ENCODE measurements at places on chromosomes 12 and 14.

DNA sequence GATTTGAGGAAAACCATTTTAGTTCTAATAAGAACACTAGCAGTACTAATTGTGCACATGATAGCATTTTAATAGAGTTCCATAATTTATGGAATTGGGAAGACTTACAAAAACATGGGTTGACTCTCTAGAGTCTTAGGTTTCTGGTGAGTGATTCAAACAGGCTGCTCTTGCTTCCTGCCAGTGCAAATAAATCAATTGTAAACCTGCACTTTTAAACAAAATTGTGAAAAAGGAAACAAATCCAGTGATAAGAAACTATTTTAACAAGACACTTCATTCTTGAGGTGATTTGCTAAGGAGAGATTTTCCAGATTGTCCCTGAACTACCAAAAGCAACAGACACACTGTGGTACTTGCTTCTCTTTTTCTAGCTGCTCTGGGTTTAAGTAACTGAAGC is 112.2 kb downstream of the CACNA1C start:
- no peak for DNase-seq

DNA sequence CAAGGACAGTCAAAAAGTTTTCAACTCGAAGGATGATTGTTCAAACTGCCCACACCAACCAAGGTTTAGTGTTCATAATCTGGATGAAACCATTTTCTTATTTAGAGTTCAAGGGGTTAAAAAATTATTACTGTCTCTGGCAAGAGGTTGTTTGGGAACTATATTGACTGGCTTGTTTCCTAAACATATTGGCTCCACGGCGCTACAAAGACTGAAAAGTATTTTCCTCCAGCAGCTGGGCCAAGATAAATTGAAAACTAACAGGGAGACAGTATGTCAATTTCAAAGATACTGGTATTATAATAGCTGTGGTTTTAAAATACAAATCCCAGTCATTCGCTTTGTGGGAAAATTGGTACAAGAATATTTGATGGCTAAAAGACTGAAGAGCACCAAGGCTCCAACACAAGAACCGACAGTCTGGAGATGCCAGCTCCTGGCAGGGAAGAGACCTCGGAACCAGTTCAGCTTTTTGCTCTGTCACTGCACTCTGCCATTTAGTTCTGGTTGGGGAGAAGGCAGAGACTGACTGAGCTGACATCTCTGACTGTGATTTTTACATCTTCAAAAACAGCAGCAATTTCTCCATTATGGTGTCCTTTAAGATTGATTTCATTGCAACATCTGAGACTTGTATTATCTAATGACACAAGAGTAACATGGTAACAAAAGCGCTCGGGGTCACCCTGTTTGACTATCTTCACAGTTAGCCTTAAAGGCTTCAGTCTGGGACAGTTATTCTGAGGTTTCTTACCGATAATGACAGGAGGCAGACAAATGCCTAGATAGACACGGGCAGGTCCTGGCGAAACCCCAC is 62.0 kb downstream of the ST8SIA1 start:
- DNase-seq: no peak

- DNase-seq: no peak
Observed at GRCh38 chr14:79333198-79333546, 878.1 kb downstream of the DIO2 start.

DNA sequence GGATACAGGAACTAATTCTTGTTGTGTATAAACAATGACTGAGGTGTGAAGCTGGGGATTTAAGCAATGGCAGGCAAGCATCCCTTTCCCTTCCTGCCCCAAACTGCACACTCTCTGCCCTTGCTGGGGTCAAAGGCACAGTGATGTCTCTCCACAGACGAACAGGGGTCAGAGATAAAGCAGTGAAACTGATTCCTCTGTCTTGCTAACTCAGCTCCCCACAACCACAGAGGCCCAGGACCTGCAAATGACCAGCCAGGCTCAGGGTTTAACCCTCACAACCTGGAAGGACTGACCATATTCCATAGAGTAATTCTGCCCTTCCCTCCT is 67.2 kb downstream of the CCDC88C start:
- DNase-seq: no peak

GRCh38 chr12:72011374-72011773 is 72.7 kb downstream of the TPH2 start:
- no peak for DNase-seq

- no peak for DNase-seq
Observed at GRCh38 chr12:115070313-115070712, 386.3 kb upstream of the TBX3 start.

DNA sequence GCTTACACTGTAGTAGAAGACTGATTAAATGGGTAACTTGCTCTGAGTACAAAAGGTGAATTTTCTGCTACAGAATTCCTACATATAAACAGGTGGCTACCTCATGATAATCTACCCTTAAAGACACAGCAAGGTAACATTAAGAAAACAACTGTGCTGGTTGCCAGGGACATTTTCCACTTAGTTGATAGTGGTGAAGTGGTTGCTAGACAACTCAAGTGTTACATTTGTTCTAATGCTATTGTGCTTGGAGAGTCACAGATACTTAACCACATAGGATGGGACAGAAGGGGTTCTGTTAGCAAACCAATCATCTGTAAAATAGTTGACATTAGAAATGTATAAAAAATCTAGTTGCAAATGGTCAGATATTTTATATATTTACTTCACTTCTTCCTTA is 870.3 kb upstream of the SEL1L start:
- no peak for DNase-seq

- DNase-seq: no peak
Observed at GRCh38 chr12:73984552-73984951, 553.1 kb upstream of the ATXN7L3B start.

DNA sequence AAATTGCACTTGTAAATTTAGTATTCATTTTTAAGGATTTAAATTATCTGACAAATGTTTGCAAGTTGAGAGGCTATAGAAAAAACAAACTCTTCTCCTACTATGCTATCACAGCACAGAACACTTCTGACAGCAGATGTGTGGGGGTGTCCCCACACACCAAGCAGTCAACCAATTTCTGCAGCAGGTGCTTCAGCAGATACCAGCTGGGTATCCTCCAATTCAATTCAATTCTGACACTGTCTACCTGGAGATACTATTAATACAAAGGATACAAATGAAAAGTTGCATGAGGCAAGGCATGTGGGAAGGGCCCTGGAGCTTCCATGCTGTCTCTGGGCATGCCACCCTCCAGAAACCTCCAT is 35.1 kb downstream of the PCNX1 start:
- DNase-seq: no peak

GRCh38 chr12:96020314-96021003 is 14.9 kb downstream of the LTA4H start:
- no peak for DNase-seq

GRCh38 chr12:106429636-106430035 is 72.1 kb downstream of the POLR3B start:
- DNase-seq: no peak

GRCh38 chr12:88643685-88644084 is 63.4 kb upstream of the KITLG start:
- DNase-seq: no peak

GRCh38 chr12:6699989-6700645 is 498 bp downstream of the PIANP start:
- DNase-seq: no peak

- DNase-seq: no peak
Observed at GRCh38 chr12:43179486-43179885, 372.5 kb downstream of the ADAMTS20 start.

- no peak for DNase-seq
Observed at GRCh38 chr12:66024949-66025348, 105.6 kb downstream of the LLPH start.

- no peak for DNase-seq
Observed at GRCh38 chr12:124727264-124727800, 136.3 kb downstream of the SCARB1 start.

- no peak for DNase-seq
Observed at GRCh38 chr14:70558356-70558755, 23.6 kb upstream of the ADAM20 start.

DNA sequence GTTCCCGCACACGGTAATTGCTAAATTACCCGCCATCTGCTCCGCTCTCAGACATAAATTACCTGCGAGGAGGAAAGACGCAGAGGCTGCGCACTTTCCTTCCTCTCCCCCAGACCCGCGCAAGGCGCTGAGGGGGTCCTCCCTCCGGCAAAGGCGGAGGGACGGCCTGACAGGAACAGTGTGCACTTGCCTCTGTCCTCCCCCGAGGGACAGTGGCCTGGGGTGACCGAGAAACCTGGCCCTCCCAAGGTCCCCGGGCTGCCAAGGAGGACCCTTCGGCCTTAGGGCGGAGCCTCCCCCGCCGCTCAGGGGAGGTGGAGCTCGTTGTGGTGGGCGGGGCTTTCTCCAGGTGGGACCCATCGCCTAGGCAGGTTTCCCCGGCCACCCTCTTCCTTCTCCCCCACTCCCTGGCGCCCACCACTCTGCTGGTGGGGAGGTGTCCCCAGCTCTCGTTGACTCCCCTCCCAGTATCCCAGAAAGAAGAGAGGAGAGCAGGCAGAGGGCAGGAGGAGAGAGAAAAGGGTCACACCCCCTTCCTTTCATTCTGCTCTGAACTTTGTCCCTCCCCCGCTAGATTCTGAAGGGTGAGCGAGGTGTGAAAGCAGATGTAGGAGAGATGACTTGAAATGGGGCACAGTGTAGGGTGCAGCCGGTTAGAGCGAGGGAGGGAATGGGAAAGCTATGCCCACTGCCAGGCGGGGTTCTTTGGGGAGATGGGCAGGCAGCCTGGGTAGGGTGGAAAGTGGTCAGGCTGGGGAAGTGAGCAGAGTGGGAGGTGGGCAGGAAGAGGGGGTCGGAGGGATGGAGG is 11.4 kb upstream of the CALCOCO1 start:
- no peak for DNase-seq

DNA sequence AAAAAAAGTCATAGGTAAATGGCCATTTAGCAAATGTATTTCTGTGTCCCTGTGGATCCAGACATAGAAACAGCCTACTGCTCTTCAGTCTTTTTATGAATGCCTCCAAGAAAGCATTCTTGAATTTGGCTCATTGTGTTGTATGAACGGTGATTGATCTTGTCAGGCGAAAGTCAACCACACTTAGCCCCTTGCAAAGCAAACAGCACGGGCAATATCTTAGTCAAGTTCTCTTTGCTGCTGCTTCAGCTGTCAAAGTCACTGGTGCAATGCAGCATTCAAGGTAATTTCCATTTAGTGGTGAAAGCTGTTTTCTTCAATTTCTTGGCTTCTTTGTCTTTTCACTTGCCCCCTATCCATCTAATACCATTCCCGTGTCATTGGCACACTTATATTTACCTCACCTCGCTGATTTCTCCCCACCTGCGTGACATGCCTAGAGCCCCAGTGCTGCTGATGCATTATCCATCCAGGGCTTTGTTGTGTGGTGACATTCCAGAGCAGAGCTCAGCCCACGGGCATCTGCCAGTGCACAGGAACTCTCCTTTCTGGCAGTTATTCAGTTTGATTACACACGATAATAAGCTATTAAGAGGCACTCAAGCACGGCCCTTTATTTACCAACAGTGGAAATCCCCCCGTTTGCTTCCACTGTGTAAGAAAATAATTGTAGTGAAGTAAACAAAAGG is 362.3 kb upstream of the NOVA1 start:
- DNase-seq: no peak

GRCh38 chr14:63909984-63910383 is 57.2 kb downstream of the SYNE2 start:
- DNase-seq: no peak

DNA sequence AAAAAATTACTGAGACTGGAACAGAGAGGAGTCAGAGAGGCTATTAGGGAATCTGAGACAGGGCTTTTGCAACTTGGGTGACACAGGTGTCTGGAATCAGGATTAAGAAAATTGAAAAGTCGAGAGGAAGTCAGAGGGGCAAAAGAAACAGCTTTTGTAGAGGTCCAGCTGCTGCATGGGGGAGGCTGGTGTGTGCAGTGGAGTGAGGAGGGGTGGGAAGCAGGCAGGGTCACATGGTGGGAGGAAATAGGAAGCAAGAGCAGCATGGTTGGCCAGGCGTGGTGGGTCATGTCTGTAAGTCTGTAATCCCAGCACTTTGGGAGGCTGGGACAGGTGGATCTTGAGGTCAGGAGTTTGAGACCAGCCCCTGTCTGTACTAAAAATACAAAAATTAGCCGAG is 69.7 kb upstream of the VRK1 start:
- DNase-seq: no peak

DNA sequence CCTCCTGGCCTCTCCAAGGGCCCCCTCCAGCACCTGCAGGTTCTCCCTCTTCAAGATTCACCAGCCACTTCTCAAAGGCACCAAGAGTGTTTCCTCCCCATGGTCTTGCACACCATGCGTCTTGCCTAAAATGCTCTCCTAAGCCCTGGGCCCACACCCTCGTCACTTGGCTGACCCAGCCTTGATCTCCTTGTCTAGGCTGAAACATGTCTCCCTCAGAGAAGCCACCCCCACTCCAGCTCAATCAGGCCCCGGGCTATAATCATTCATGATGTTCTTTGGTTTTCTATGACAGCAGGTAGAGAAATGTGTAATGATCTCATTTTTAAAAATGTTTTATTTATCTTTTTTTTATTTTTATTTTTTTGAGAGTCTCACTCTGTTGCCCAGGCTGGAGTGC is 88.1 kb downstream of the EFCAB11 start:
- DNase-seq: no peak

DNA sequence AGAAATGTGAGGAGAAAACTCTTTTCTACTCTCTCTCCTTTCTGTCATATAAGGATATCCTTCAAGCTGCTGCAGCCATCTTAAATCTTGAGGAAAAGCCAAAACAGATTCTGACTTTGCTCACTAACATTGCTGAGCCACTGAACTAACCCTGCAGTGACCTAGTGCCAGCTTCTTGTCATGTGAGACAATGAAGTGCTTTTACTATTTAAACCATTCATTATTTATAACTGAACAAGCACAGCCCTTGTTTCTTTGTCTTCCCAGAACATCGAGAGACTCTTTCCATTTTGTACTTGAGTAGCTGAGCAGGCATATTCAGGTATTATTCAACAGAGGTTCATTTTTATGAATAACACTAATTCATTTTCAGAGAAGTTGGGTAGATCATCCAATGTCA is 455.0 kb upstream of the TMPO start:
- no peak for DNase-seq

DNA sequence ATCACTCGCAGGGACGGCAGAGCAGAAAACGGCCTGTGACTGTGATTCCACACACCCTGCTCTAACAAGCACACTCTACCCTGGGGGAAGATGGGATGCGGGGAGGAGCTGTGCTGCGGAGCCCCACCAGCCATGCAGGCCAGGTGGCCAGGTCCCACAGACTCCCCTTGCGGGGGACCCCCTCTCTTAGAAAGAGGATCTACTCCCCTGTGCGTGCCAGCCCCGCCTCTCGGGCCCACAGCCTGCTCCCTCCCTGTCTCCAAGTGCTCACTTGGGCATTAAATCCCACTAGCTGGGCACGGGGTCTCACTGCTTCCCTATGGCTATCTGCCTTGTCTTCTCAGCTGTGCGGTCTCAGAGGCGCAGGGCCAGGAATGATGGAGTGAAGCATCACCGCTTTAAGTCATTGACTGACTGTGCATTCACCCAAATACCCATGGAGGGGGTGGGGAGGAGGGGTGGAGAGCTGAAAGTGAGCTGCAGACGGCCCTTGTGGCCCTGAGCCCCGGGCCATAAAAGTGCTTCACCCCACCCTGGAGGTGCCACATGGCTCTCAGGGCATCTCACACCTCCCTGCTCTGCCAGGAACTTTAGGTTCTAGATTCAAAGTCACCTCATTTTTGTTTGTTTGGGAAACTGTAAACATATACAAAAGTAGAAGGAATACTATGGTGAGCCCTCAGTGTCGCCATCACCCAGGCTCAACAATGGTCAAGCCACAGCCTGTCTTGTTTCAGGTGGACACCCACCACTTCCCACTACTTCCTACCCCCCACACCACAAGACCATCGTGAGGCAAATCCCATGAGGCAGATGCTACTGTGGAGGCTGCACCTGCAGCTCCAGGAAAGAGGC is 9.4 kb downstream of the STX2 start:
- DNase-seq: no peak

- DNase-seq: no peak
Observed at GRCh38 chr14:77314539-77315457, 5.9 kb downstream of the POMT2 start.
